MG63 (cell line): ENCODE measurements at places on chromosomes 3 and 15. TPM values are rescaled to one million over a fixed set of nuclear protein-coding genes. Genes with fewer than 3 reads are reported as not detected.

Gene P3H2
- 233 and 357 TPM in 2 replicates for total RNA-seq

Gene IL5RA
- not detected in 2 replicates for total RNA-seq

Gene NPAP1
- total RNA-seq, result not detected in 2 replicates

Gene KLHL24
- total RNA-seq, result 13.4 and 36.8 TPM in 2 replicates
